ENCODE measurements at places on chromosomes 11 and 22.

- DNase-seq, result no peak
These were observed 90.5 kb upstream of the ALX4 start for GRCh38 chr11:44400431-44400830.

GRCh38 chr22:38490915-38491314, 15.2 kb downstream of the DDX17 start:
- no peak for DNase-seq

DNA sequence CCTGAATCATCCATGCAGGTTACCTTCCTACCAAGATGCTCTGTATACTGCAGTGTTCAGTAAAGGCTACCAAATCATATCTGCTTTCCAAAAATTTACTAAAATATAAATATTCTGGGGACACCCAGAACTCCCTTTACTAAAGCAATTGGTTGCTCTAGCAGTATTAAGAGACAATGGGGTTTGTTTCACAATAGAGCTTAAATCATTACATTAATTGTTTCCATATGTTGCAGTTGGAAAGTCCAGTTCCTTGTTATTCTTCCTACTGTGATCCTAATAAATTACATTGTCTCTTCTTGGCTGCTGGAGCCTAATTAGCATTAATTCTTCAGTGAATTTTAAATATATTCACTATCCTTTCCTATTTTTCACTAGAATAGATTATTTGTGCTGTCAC, 316.0 kb upstream of the MTNR1B start:
- no peak for DNase-seq

DNA sequence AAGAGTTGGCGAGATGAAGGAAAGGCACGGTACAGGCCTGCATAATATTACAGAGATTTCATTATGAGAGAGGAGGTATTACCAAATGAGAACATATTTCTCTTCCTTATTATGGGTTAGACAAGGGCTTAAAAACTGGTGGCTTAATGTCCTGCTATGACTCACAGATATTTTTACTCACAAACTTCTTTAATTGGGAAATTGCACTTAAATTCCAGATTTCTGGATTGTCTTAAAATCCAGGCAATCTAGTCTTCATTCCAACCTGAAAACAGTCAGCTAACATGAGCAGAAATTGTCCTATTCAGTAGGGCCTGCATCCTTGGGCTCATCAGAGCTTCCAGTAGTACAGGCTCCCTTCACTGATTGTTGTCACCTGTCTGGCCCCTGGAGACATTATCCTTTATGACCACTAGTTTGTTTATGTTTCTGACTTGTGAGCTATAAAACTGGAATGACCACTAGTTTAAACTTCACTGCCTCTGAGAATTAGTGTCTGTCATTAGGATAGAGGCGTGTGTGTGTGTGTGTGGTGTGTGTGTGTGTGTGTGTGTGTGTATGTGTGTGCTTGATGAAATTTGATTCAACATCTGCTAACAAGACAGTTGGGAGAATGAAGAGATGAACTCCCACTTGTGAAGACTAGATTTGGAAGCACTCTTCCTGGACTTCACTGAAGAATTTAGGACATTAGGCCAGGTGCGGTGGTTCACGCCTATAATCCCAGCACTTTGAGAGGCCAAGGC, 25.1 kb downstream of the DBX1 start:
- DNase-seq, result no peak

DNA sequence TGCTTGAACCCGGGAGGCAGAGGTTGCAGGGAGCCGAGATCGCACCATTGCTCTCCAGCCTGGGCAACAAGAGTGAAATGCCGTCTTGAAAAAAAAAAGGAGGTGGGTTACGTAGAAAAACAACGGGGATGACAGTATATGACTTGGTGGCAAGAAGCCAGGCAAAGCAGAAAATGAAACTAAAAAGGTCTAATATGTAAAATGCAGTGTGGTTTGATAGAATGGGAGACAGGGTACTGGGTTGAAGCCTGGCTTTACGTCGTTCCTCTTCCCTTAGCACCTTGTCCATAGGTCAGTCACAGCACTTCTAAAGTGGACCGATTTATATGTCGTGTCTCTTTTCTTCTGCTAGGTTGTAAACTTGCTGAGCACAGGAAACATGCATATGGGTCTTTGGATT, 274.9 kb upstream of the ZC3H12C start:
- peak; percentile 3 for DNase-seq

GRCh38 chr11:68541991-68542390, 81.4 kb downstream of the PPP6R3 start:
- DNase-seq, result peak; percentile 85

GRCh38 chr11:22163394-22163797, 29.5 kb upstream of the ANO5 start:
- DNase-seq, result peak; percentile 98

DNA sequence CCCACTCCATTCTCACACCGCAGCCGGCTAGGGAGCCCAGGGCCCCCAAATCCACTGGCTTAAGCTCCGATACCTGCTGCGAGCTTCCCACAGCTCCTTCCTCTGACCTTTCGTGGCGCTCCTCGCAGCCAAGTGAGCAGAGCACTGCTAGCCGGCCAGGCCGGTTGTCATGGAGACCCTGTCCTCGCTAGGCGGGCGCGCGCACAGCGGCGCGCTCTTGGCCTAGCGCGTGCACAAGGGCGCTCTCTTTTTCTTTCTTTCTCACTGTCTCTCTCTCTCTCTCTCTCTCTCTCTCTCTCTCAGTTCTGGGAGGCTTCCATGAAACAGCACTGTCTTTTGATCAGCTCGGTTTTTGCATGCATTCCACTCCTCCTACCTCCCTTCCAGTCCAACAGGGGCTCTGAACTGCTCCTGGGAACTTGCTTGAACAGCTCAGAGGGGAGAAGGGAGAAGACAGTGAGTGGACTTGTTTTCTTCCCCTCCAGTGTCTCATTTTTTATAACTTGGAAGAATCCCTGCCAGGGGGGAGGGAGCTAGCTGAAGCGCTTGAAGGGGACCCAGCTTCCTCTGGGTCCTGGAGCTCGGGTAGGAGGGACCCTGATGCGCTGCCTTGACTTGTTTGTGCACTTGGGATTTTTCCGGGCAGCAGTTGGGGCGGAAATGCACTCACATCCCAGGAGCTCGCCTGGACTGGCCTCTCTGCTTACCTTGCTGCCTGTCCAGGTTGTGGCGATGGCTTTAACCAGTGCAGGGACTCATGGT, 100.3 kb upstream of the AKIP1 start:
- peak; percentile 44 for DNase-seq

DNA sequence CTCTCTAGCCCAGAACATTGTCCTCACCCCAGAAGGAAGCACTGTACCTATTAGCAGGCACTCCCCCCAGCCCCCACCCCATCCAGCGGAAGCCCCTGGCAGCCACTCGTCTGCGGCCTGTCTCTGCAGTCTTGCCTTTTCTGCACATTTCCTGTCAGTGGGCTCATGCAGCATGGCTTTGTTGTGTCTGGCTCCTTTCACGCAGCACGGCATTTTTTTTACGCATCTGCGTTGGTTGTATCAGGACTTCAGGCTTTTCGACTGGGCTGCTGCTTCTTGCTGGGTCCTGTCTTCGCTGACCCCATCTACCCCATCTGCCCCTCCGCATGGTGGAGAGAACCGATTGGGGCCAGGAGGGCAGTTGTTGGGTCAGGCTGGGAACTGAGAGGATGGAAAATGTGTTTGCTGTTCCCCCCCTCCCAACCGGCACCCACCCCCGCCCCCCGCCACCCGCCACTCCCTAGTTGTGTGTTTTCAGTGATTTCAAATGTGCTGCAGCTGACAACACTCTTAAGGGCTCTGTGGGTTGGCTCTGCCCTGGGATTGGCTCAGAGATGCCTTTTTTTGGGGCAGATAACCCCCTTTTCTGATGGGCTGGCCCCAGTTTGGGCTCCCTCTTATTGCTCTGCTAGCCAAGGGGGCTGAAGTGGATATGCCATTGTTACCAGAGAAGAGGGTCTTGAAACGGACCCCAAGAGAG, 110.0 kb downstream of the KIAA1671 start:
- no peak for DNase-seq

GRCh38 chr11:44057340-44057739, 8.7 kb upstream of the ACCS start:
- DNase-seq, result no peak

DNA sequence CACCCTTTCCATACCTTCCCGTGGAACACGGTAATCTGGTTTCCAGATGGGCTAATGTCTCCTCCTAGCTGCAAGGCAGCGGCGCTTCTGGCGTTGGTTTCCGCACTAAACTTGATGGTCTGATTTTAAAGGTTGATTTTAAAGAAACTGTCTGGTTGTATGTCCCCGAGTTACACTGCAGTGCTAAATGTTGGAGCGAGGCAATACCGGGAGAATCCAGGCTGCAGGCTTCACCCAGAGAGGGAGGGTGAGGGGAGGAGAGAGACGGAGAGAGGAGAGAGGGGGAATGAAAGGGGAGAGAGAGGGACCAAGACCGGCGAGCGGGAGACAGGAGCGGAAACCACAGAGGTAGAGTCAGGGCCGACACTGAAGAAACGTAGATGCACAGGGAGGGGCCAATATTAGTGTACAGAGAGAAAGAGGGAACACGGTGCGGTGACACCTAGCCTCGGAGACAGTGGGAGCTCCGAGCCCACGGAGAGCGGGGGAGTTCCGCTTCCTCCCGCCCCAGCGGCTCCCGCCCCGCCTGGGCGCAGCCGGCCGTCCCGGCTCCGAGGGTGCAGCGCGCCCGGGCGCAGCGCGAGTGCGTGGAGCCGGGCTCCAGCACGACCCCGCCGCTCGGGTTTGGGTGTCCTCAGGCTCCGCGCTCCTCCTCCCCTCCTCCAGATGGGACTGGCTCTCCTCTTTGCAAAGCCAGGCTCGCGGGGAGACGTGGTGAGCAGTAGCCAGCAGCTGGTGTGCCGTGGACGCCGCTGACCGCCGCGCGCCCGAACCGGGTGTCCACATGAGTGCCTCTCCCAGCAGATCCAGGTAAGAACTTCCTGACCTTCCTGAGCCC, 71.9 kb upstream of the GRAMD1B start:
- no peak for DNase-seq

GRCh38 chr22:49659281-49659923, 168.3 kb downstream of the BRD1 start:
- no peak for DNase-seq

DNA sequence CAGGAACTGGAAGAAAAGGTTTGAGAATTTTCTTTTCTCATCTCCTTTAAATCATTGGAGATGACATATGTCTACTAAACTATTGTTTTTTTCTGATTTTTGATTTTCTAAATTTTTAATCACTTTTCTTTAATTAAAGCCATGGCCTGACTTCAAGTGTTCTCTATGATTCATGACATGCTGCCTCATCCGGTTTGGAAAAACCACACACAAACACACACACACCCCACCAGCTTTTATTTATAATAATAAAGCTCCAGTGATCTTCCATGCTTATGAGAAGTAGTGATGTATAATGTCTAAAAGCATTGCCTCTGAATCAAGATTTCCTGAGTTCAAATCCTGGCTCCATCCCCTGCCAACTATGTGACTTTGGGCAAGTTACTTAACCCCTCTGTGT, 179.2 kb downstream of the SPON1 start:
- no peak for DNase-seq
